Mononuclear cell (primary cell): ENCODE measurements at places on chromosomes 12 and 14. TPM values are rescaled to one million over a fixed set of nuclear protein-coding genes. Genes with fewer than 3 reads are reported as not detected.

CLEC2A gene
- total RNA-seq = not detected

CTSG gene
- total RNA-seq = not detected

RPL10L gene
- total RNA-seq = not detected

HNRNPA1 gene
- total RNA-seq = 766 TPM

CDCA3 gene
- total RNA-seq = 0.10 TPM

AHNAK2 gene
- 0.10 TPM for total RNA-seq

USP44 gene
- total RNA-seq = 6.3 TPM

LTB4R2 gene
- total RNA-seq = 12.6 TPM

RNASE3 gene
- 2.2 TPM for total RNA-seq

TPPP2 gene
- not detected for total RNA-seq

TAS2R42 gene
- total RNA-seq = not detected
